ENCODE measurements at places on chromosomes 5 and 9. TPM values are rescaled to one million over a fixed set of nuclear protein-coding genes. Genes with fewer than 3 reads are reported as not detected.

PCDHB5 gene
- total RNA-seq = 1.1 TPM

RFESD gene
- total RNA-seq = 1.2 TPM

TMEM174 gene
- total RNA-seq = not detected

ST8SIA4 gene
- total RNA-seq = 0.45 TPM

FSTL4 gene
- total RNA-seq = 6.0 TPM

SPATA31E1 gene
- total RNA-seq = not detected

Measured in A549 treated with dexamethasone at 1 μM for 4 hours (cell line).